ENCODE measurements at places on chromosomes 11 and 22.

GRCh38 chr11:12698048-12698447, 23.8 kb downstream of the TEAD1 start:
- no peak for DNase-seq

- DNase-seq, result no peak
Observed at GRCh38 chr11:64888729-64889511, 10.5 kb upstream of the EHD1 start.

GRCh38 chr11:63869683-63870082, 30.8 kb downstream of the MARK2 start:
- peak; percentile 54 for DNase-seq

- DNase-seq, result no peak
Observed at GRCh38 chr11:71329165-71329510, 76.8 kb upstream of the SHANK2 start.

- DNase-seq, result no peak
Observed at GRCh38 chr22:43305806-43306205, 37.4 kb downstream of the SCUBE1 start.

DNA sequence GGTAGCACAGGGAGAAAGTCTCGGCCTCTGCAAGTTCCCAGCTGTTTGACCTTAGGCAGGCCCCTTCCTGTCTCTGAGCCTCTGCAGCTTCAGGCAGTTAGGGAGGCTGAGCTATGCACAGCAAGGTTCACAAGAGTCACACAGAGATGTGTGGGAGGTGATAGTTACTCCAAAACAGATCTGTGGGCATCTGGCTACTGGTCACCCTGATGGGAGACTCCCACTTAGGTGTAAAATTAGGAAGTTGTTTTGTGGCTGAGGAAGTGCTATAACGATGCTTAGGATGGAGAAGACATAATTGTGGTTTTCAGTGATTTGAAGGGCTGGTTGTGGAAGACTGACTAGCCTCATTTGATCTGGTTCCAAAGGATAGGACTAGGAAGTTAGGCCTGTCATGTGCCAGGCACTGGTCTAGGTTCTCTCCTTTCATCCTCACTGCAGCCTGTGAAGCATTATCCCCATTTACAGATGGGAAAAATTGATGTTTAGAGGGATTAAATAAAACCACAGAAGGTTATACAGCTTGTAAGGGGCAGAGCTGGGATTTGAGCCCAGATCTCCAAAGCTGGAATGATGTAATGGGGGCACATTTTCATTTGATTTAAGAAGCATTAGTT, 13.5 kb downstream of the ACO2 start:
- DNase-seq, result no peak

- DNase-seq, result no peak
Observed at GRCh38 chr22:37725551-37726240, 28.8 kb downstream of the TRIOBP start.

- DNase-seq, result no peak
Observed at GRCh38 chr11:19183646-19184045, 18.1 kb downstream of the CSRP3 start.

DNA sequence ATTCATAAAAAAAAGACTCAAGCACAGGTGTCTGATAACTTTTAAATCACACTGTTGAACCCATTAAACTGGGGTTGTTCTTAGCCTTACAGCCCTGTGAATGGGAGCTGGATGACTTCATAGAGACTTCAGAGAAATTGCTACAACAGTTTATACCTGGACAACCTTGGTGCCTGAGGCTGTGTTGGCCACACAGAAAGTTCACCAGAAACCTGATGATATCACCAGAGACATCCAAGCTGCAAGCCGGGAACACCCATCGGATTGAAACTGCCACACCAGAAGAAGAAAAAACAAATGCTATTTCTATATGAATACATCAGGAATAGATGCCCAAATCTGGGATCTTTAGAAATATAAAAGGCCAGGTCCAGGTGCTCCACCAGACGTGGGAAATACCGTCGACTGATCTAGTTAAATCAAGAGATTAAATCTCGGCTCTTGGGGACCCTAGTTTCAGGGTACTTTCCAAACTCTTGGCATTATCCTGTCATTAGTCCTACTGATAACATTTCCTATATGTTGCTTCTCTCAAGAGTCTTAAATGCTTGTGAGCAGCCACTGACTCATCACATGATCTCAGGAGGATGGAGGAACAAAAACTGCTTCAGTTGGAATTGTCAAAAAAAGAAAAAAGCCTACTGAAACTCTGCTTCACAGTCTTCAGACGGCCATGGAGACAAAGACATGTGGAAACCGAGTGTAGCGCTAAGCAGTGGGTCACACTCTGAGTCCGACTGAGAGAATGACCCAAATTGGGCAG, 28.6 kb upstream of the APOL5 start:
- DNase-seq, result no peak

- DNase-seq, result no peak
Observed at GRCh38 chr11:85712953-85713352, 27.0 kb upstream of the CCDC89 start.

GRCh38 chr11:36214976-36215692, 74.1 kb downstream of the COMMD9 start:
- no peak for DNase-seq

GRCh38 chr22:47144076-47144765, 381.8 kb downstream of the TBC1D22A start:
- no peak for DNase-seq

DNA sequence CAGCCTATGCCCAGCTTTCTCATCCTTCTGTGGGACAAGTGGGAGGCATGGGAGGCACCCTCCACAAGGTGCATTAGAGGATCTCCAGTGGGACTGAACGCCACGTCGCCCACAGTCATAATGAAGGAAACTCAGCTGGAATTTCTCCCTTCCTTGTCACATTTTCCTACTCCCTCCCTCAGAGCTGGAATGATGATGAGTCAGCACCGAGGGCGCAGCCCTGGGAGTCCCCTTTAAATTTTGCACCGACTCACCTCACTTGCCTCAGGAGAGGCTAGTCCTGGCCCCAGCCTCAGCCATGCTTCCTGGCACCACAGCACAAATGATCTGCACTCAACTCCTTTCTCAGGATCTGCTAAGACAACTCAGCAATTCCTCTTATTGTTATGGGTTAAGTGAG, 34.3 kb downstream of the DBX1 start:
- DNase-seq, result no peak

DNA sequence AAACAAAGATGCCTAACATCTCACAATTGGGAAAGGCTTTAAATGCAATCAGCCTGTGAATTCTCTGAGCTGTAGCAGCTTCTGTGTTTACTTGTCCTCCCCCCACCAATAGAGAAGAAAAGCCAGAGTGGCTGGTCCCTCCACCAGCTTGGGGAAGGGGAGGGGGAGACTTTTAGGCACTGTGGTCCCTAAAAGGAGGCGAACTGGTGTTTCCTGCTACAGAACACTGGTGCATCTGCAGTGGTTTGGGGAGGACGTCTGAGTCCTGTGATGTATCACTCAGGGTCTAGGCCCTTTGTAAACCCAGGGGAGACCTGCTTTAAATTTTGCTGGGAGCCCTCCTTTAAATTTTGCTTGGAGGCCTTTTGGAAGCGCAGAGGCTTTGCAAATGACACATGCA, 16.9 kb downstream of the TNRC6B start:
- DNase-seq, result no peak

GRCh38 chr22:17990942-17991341, 33.4 kb downstream of the MICAL3 start:
- DNase-seq, result no peak

DNA sequence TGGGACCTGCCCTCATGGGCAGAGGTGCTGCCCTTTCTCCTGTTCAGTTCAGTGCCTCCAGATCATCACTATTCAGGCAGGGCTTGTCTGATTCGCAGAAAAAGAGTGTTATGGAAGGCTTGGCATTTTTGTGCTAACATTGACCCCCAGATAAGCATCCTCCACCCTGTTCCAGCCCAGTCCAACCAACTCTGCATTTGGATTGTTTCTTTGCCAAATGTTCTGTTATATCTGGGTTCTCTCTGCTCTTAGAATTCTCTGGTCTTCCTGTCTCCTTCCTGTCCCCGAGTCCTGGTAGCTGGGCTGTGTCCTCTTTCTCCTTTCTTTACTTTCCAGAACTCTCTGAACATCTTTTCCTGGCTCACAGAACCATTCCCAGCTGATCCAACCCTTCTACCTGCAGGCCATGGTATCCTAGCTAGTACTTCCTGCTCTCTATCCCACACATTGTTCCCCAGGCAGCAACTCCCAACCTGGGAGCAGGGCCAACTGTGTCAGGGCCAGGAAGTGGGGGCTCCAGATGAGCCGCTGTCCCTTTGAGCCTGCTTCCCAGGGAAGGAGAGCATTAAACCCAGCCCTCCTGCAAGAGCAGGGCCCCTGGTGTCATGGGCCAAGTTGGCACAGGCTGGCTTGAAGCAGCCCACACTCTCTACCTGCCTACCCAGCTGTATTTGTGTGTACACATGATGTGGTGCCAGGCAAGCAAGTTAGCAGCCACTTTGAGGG, 280.7 kb upstream of the CADM1 start:
- no peak for DNase-seq

GRCh38 chr11:31437742-31438435, 68.2 kb downstream of the DNAJC24 start:
- DNase-seq, result no peak

GRCh38 chr22:19419086-19419463, 12.5 kb downstream of the HIRA start:
- no peak for DNase-seq

DNA sequence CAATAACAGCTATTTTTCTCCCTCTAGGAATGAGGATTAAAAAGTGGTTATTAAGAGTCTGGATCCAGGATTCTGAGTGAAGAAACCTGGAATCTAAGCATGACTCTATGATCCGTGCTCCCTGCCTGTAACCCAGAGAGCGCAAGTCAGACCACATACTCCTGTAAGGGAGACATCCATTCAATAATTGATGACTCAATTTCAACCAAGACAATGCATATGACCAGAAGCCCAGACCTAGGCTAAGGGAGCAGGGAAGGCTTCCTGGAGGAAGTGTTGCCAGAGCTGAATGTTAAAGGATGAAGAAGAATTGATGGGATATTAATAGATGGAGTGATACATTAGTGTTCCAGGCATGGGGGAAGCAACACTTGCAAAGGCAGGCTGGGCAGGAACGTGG, 13.8 kb upstream of the PAMR1 start:
- no peak for DNase-seq

DNA sequence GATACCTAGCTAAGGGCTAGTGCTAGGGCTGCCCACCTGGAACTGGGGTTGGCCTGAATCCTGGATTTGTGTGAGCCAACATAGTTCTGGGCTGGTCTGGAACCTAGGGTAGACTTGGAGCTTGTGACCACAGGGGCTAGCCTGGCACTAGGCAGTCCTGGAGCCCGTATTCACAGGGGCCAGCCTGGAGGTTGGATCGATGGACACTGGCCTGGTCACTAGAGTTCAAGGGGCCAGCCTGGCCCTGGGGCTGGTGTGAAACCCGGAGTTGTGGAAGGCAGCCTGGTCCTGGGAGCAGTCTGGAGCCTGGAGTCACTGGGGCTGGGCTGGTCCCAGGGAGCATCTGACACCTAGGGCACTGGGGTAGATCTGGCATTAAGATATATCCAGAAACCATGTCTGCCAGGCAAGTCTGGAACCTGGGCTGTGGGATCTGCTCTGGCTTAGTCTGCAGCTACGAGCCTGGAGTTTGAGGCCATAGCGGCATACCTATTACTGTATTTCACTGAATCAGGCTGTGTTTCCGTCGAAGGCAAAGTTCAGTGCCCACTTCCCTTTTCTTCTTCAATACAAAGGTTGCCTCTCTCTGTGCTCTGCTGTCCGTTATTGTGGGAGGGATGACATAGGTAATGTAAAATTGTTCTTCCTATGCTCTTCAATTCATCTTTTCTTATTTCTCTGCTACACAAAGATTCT, 9.1 kb upstream of the GLYATL1B start:
- DNase-seq, result no peak

GRCh38 chr11:10762185-10762584, 11.1 kb downstream of the CTR9 start:
- no peak for DNase-seq

DNA sequence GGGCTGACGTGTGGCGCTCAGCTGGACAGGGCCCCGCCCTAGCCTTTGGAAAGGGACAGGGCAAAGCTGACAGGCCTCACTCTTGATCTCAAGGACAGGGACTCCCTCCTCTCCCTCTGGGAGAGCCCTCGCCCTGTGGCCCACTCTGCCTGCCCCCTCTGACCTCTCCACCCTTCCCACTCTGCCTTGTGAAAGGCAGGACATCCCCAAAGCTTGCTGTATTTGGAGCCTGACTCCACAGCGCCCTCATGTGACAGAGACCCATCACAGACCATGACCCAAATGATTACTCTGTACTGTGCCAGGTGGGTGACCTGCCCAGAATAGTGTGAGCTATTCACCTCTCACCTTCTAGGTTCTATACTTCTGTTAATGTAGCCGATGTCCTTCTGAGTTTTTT, 18.8 kb downstream of the P2RY2 start:
- peak; percentile 32 for DNase-seq

DNA sequence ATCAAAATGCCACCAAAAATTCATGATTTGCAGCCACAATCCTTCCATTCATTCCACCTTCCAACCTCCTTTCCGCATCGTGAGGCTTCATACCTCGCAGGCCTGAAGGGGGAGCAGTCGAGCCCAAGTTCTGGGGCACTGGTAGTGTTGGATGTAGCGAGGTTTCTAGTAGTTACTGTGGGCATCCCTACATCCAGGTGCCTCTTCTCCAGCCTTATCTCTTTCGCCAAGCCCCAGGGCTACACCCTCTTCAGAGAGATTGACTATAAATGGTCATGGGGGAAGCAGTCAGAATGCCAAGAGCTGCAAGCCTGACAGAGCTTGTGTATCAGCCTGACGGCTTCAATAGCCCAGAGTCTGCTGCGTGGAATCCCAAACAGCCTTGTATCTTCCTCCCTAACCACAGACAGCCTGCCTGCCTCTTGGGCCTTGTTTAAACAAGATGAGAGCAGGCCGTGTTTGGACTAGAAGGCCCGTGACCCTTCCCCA, 28.9 kb downstream of the CLMP start:
- DNase-seq, result peak; percentile 19

GRCh38 chr11:85947431-85948272, 92.5 kb downstream of the CCDC83 start:
- DNase-seq, result peak; percentile 80

DNA sequence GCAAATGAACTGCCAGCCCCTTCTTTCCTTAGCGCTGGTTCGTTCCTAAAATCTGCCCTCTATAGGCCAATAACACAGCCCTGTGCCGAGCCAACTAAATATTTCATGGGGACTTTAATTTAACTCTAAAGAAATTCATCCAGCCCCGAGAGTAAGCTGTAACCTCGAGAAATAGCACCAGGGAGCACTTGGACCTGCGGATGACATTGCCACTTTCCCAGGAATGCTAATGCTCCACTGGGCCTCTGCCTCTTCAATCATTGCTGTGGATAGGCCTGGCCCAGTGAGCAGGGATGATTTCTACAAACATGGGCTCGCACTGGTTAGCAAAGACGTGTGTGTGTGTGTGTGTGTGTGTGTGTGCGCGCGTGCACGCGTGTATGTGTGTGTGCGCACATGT, 95.3 kb upstream of the TBCEL start:
- no peak for DNase-seq

DNA sequence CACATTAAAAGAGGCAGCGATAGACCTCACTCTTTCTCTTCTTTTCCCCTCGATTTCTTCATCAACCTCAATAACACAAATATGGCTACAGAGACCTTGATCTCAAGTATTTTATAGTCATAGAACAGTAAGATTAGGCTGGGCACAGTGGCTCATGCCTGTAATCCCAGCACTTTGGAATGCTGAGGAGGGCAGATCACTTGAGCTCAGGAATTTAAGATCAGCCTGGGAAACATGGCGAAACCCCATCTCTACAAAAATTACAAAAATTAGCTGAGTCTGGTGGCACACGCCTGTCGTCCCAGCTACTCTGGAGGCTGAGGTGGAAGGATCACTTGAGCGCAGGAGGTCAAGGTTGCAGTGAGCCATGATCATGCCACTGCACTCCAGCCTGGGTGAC, 14.6 kb downstream of the SLN start:
- no peak for DNase-seq

GRCh38 chr11:30349885-30350284, 27.0 kb downstream of the ARL14EP start:
- no peak for DNase-seq
